ENCODE measurements at places on chromosomes 5 and 9.

- DNase-seq: no peak
These were observed 130.8 kb downstream of the ARHGAP26 start for GRCh38 chr5:142900927-142901326.

- DNase-seq: no peak
These were observed 4.3 kb upstream of the TBC1D2 start for GRCh38 chr9:98259791-98260190.

GRCh38 chr5:38473008-38473407, 83.4 kb downstream of the LIFR start:
- no peak for DNase-seq

GRCh38 chr5:165161204-165161603, 1655.8 kb downstream of the MAT2B start:
- no peak for DNase-seq

DNA sequence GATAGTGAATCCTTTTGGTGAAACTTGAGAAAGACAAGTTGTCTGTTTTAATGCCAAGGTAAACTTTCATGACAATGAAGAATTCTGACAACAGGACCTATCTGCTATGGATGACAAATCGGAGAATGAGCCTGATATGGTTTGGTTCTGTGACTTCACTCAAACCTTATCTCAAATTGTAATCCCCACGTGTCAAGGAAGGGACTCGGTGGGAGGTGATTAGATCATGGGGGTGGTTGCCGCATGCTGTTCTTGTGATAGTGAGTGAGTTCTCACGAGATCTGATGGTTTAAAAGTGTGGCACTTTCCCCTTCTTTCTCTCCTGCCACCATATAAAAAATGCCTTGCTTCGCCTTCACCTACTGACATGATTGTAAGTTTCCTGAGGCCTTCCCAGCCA, 1964.1 kb upstream of the CDH9 start:
- DNase-seq: no peak

DNA sequence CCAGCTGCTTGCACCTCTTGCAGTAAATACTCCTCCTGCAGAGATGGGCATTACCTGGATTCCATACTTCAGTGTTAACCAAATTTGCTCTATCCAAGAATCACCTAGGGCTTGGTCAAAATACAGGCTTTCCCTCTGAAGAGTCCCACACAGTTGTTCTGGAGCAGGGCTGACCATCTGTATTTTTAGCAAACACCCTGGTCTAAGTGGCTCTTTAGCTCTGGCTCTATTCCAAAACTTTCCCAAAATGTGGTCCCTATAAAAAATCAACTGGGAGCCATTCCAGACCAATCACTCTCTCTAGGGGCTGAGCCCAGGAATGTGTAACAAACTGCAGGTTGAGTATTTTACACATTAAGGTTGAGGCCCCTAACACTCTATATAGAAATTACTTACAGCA, 153.7 kb downstream of the SPOCK1 start:
- DNase-seq: no peak

- no peak for DNase-seq
These were observed 4.1 kb upstream of the SEMA5A start for GRCh38 chr5:9549941-9550340.

DNA sequence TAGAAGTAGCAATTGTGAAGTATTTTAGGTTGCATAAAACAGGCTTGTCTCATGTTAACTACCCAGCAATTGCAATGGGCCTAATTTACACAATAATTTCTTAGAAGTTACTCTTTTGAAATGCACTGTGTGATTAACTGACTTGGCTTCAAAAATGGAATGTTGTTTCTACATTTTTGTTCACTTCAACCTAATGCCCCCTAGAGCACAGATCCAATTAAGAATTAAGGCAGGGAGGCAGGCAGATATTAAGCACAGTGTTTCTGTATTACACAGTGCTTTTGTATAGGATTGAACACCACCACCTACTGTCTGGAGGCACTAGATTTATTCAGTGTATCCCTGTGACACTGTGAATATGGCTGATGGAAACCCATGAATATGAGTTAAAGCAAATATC, 302.1 kb downstream of the FBXL17 start:
- DNase-seq: no peak

- no peak for DNase-seq
These were observed 169.7 kb downstream of the NPR3 start for GRCh38 chr5:32880796-32881195.

GRCh38 chr9:108058135-108058814, 568.7 kb upstream of the KLF4 start:
- no peak for DNase-seq

GRCh38 chr9:127531676-127532075, 80.4 kb downstream of the LRSAM1 start:
- DNase-seq: no peak

DNA sequence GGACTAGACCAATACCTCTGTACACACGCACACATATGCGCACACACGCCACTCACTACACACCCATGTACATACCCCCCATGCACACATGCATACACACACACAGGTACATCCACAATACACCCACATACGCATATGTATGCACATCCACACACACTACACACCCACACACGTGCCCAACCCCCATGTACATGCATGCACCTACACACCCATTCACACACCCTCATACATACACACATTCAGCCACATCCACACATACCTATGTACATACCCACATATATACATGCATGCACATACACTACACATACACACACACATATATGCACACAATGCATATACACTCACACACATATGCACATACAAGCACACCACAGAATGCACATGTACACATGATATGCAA, 107.1 kb downstream of the GADD45G start:
- DNase-seq: no peak

DNA sequence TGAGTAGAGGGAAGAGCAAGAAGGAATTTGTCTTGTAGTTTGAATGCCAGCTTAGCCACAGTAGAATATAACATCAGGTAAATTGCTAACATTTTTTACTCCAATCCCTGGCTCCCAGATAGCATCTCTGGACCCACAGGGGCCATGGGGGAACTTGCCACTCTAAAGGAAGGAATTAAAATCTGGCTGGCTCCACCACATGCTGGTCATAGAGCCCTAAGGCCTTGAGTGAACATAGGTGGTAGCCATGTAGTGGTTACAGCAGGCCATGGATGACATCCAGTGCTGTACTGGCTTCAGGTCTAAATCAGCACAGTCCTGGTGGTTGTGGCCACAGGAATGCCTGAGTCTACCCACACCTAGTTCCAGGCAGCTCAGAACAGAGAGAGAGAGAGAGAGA, 109.9 kb upstream of the RGMB start:
- DNase-seq: no peak

GRCh38 chr5:69493396-69494133, 975 bp downstream of the OCLN start:
- no peak for DNase-seq

DNA sequence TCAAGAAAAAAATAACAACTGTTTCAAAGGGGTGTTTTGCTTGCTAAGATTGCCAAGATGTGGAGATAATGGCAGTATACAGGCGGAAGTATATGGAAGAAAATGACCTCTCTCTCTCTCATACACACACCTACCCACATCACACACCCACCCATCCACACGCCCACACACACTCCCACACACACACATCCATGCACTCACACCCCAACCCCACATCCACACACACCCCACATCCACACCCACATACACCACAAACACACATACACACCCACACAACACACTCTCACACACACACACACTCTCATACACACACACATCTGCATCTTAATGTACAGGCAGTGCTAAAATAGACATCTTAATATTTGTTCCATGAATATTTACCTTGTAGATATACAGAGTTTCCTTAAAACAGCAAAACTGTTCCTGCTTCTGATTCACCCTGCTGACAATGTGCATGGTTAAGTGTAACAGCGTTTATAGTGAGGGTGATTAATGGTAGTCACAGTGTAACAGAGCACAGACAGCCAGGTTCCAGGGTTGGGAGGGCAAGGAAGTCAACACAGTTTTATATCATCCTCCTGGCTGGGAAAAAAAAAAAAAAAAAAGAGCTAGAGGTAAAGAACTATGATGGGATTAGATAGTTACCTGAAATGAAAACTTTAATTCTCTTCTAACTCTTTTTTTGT, 8.3 kb downstream of the BHMT2 start:
- DNase-seq: no peak

DNA sequence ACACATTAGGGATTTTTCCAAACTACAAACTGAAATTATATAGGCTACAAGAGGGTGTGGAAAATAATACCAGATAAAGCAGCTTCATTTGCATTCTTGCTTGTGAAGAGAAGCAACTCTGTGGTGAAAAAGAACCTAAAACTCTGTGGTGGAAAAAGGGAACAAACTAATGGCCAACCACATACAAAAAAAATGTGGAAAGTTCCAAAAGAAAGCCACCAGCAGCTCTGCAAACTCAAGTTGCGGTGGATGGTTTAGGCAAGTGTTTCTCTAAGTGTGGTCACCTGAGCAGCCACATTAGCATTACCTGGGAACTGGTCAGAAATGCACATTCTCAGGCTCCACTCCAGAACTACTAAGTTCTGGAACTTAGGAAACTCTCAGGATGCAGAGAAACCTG, 586.4 kb downstream of the ACTL7B start:
- DNase-seq: no peak

DNA sequence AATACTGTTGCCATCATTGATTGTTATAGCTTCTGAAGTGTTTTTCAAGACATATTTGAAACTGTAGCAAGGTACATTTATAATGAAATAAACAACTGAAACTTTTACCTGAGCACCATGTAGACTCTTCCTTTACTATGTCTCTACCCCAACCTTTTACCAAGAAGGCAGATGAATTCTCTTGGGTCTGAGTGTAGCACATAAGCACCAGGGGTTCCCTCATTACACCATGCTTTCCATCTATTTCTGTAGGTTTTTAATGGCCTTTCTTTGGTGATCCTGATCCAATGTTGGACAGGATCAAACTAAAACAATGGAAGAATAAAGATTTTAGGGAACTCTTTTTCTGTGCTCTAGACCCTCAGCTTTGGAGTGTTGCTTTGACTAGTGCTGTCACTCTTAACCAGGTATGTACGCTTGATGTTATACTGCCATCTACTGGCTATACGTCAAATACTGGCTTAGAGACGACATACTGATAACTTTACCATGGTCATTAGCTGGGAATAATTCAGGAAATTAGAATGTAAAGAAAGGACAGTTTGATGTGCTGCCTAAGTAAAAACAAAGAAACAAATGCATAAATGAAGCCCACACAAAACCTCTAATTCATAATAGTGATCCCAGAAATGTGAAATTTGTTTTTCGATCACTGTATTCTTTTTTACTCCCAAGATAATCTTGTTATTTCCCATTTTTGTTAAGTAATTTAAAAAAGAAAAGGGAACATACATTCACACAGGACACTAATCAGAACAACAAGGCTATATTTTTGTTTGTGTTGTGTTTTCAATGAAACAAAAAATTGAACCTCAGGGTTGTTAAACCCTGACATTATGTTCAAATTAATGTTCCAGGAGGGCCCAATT, 30.7 kb downstream of the IFNW1 start:
- peak; percentile 53 for DNase-seq

DNA sequence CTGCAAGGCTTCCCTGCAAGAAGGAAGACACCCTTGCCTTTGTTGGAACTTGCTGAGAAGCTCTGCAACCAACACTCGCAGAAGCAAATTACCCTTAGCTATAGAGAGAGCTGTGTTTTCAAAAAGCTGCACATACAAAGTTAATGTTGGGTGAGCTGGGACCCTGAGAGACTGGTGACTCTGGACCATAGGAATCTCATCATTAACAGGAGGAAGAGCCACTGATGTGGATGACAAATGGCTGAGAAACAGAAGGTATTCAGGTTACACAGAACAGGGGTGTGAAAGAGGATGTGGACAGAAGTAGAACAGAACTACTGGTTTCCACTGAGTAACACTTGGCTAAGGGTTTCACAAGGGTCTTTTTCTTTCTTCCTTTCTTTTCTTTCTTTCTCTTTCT, 493.5 kb downstream of the IRX1 start:
- DNase-seq: no peak

GRCh38 chr9:86730163-86730928, 217.0 kb downstream of the GAS1 start:
- DNase-seq: no peak

DNA sequence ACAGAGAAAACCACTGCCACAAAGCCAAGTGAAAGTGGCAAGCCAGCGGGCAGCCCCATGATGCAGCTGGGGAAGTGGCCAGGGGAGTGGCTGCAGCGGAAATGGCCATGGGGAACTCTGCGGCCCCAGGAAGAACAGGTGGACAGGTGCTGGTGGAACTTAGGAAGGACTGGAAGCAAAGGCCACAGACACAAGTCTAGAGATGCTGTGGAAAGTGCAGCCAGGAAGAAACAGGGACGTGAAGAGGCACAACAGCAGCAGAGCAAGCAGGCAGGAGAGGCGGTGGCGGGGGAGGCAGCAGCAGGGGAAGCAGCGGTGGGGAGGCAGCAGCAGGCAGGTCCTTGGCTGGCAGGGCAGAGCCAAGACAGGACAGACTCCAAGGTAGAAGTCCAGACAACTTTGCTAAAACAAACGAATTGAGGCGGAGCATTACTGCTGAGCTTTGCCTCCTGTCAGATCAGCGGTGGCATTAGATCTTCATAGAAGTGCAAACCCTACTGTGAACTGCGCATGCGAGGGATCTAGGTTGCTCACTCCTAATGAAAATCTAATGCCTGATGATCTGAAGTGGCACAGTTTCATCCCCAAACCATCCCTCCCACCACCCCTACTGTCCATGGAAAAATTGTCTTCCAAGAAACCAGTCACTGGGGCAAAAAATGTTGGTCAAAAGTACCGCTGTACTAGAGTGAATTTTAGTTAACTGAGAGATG, 11.8 kb downstream of the SURF6 start:
- DNase-seq: no peak

DNA sequence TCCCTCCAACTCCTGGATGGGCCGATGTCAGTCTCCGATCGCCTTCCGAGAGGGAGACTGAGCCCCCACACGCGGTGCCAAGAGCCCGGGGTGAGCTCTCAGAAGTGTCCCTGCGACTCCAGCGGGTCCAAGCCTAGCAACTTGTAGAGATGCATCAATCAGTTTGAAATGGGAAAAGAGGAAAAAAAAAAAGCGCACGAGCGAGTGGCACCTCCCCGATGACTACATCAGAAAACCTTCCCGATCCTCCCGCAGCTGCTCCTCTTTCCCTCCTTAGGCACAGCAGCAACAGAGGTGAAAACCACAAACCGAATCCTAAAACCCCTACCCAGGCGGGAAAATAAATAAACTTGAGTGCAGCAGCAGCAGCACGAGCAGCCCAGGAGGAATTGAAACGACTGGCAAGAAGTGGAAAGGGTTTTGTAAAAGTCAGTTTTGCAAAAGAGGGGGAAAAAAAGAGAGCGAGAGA, 1.0 kb upstream of the EFNA5 start:
- DNase-seq: peak; percentile 82

- DNase-seq: no peak
These were observed 15.2 kb downstream of the TMEFF1 start for GRCh38 chr9:100488177-100488576.

All from RCC 7860 (cell line).